ENCODE measurements at places on chromosomes 7 and 10. TPM values are rescaled to one million over a fixed set of nuclear protein-coding genes. Genes with fewer than 3 reads are reported as not detected.

- DNase-seq, result no peak
- H3K4me3 ChIP-seq, result no peak overlapping the region
- no peaks in the 10 kb centered on the region for H3K27me3 ChIP-seq
Measured at GRCh38 chr10:69939481-69939880, 113.2 kb upstream of the MACROH2A2 start.

Gene RARRES2
- 1.4 TPM for total RNA-seq

GRCh38 chr7:31338706-31339105 is 1.8 kb downstream of the NEUROD6 start:
- no peak overlapping the region for H3K4me3 ChIP-seq
- H3K27me3 ChIP-seq, result peaks cover 69% of the 10 kb centered on the region
- DNase-seq, result no peak
- no peaks in the 10 kb centered on the region for H3K36me3 ChIP-seq
- peaks cover 3% of the 10 kb centered on the region for H3K4me1 ChIP-seq

Gene RET
- not detected for total RNA-seq

DNA sequence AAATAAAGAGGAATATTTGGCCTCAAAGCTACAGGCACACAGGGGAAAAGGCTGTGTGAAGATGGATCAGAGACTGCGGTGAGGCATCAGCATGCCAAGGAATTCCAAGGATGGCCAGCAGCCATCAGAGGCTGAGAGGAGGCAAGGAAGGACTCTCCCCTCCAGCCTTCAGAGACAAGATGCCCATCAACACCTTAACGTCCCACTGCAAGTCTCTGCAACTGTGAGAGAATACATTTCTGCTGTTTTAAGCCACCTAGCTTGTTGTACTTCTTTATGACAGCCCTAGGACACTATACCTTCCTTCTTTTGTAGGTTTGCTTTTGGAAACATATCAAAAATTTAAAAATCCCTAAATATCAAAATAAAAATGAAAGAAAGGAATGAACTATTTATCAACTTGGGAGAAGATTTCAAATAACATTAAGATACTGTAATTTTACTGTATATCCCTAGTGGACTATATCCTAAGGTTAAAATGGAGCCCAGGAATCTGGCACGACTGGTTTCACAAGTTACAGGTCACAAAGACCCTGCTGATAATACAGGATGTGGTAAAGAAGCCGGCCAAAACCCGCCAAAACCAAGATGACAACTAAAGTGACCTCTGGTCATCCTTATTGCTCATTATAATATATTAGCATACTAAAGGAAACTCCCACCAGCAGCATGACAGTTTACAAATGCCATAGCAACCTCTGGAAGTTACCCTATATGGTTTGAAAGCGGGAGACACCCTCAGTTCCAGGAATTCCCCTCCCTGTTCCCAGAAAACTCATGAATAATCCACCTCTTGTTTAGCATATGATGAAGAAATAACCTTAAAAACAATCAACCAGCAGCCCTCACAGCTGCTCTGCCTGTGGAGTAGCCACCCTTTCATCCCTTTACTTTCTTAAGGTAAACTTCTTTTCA is 185.2 kb downstream of the AVL9 start:
- H3K36me3 ChIP-seq, result no peaks in the 10 kb centered on the region
- H3K4me1 ChIP-seq, result no peaks in the 10 kb centered on the region
- no peak overlapping the region for H3K4me3 ChIP-seq

All from chondrocyte (in vitro differentiated cells).